ENCODE measurements at places on chromosomes 16 and 17. TPM values are rescaled to one million over a fixed set of nuclear protein-coding genes. Genes with fewer than 3 reads are reported as not detected.
A peak's percentile ranks its signal among the peaks of the same experiment; 100 is the strongest.

Gene ASPA
- total RNA-seq, result not detected

Gene OTOP3
- total RNA-seq, result not detected

Gene DEXI
- 40.8 TPM for total RNA-seq

Gene TMC5
- total RNA-seq, result 0.10 TPM

Gene ZNF778
- 9.5 TPM for total RNA-seq

DNA sequence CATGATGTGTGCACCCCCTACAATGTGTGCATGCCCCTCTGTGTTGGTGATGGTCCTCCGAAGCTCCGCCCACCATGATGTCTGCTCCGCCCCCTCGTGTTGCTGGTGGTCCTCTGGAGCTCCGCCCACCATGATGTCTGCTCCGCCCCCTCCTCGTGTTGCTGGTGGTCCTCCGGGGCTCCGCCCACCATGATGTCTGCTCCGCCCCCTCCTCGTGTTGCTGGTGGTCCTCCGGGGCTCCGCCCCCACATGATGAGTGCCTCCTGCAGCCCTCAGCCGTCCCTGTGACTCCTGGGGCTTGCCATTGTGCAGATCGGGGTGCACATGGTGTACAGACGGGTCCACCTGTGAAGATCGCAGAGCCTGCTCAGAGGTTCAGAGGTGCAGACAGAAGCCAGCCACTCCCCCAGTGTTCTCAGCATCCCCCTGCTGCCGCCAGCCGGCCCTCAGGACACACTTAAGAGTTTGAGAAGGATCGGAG, 129.1 kb upstream of the CHMP6 start:
- DNase-seq, result no peak
- peak overlapping the region; percentile 92 for H3K27ac ChIP-seq
- H3K36me3 ChIP-seq, result peaks cover 60% of the 10 kb centered on the region
- no peak overlapping the region for H3K4me3 ChIP-seq

DNA sequence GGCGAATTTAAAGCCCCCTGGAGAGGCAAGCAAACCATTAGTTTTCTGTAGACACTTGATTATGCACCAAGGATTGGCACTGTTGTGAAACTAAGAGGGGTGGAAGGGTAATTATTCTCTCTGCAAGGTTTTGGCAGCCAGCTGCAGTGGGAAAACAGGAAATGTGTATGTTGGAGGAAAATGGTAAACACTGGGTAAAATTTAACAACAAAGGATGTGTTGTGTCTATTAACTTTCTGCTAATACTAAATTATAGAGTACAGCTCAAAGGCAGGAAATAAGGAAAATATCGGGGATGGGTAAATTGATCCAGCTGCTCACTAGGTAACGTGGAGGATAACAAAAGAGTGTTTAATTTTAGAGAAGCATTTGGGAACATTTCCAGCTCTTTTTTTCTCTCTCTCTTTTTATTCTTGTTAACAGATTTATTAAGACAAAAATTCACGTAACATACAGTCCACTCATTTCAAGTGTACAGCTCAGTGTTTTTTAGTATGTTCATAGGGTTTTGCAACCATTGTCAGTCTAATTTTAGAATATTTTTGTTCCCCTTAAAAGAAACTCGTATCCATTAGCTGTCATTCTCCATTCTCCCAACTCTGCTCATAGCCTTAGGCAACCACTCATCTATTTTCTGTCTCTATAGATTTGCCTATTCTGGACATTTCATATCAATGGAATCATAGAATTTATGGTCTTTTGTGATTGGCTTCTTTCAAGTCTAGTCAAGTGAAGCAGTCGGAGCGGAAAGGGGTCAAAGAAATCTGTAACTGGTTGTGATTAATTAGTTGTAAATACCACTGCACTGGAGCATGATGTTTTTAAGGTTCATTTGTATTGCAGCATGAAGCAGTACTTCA, 41.8 kb downstream of the TANGO6 start:
- no peak overlapping the region for H3K27ac ChIP-seq
- DNase-seq, result no peak
- H3K4me1 ChIP-seq, result no peaks in the 10 kb centered on the region
- no peak overlapping the region for H3K4me3 ChIP-seq
- no peaks in the 10 kb centered on the region for H3K27me3 ChIP-seq

GRCh38 chr16:3138342-3138741, 3.5 kb downstream of the ZNF213 start:
- no peaks in the 10 kb centered on the region for H3K27me3 ChIP-seq
- DNase-seq, result no peak
- no peak overlapping the region for H3K4me3 ChIP-seq
- no peak overlapping the region for H3K27ac ChIP-seq
- peaks cover 12% of the 10 kb centered on the region for H3K36me3 ChIP-seq

- no peak for DNase-seq
- H3K27ac ChIP-seq, result peak overlapping the region; percentile 73
- peaks cover 15% of the 10 kb centered on the region for H3K4me1 ChIP-seq
- H3K36me3 ChIP-seq, result peaks cover 16% of the 10 kb centered on the region
Observed at GRCh38 chr16:67865318-67865717, 7.5 kb upstream of the EDC4 start.

DNA sequence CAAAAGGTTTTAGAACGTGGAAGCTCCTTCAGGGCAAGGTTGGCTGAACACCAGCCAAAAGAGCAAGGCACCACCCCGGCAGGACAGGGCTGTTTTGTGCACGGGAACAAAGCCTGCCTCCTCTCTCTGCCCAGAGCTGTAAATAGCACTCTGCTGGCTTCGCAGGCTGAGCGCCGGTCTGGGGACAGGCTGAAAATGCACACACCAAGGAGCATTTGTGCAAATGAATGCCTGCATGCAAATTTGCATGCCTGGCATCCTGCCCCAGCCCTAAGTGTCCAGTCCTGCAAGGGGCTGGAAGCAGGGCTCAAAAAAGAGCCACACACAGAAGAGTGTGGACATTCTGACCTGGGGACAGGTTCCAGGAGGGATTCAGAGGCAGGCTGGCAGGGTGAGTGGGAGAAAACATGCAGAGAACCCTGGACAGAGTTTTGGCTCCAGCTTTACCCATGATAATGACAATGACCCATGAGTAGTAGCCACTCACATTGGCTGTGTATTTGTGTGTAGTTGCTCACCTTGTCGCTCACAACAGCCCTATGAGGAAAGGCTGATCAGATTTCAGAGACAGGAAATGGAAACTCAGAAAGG, 11.7 kb downstream of the ABAT start:
- H3K27ac ChIP-seq, result no peak overlapping the region
- no peak overlapping the region for H3K4me3 ChIP-seq
- peaks cover 11% of the 10 kb centered on the region for H3K36me3 ChIP-seq
- no peaks in the 10 kb centered on the region for H3K4me1 ChIP-seq
- no peaks in the 10 kb centered on the region for H3K27me3 ChIP-seq
- DNase-seq, result no peak

DNA sequence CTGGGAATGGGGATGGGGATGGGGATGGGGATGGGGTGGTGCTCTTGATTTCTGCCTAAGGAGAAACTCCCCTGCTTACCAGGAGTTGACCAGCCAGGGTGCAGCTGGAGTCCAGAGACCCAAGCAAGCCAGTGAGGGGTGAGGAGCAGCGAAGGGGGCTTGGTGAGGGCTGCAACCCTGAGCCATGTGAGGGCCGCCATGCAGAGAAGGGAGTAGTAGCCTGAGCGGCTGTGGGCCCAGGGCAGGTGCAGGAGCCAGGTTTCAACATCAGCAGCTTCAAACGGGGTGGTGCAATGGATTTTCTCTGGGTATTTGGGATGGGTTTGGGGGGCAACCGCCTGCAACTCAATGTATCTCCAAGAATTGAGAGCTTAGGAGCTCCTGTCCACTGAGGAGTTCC, 35.2 kb downstream of the COX4I1 start:
- H3K27ac ChIP-seq, result no peak overlapping the region
- DNase-seq, result no peak
- no peaks in the 10 kb centered on the region for H3K36me3 ChIP-seq

DNA sequence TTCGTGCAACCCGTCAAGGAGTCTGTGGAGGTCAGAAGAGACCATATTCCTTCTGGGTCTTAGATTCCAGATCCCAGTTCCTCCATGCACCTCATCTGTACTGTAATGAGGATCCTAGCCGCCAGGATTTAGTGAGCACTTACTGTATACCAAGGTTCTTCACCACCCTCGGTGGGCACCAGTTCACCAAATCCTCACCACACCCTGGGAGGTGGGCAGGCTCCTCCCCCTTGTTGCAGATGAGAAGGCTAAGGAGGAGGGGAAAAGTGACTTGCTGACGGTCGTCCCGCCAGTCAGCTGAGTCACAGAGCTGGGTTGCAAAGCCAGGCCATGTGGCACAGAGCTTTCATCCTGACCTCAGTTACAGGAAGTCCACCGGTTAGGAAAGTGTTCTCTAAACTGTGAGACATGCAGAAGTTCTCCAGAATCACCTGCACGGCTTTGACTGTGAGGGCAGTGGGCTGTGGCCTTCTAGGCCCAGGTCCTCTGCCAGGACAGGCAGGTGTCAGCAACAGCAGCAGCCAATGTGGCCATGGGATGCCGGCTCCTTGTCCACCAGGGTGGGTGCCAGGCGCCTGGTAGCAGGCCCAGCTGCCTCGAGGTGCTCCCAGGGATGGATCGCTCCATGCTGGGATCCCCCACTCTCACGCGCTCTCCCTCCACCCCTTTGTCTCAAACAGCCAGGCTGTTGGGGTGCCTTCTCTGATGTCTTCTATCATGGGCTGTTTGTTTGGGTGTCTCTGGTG, 240.3 kb upstream of the GSE1 start:
- H3K4me1 ChIP-seq, result no peaks in the 10 kb centered on the region
- H3K27ac ChIP-seq, result no peak overlapping the region
- DNase-seq, result no peak
- no peak overlapping the region for H3K4me3 ChIP-seq
- H3K27me3 ChIP-seq, result no peaks in the 10 kb centered on the region

DNA sequence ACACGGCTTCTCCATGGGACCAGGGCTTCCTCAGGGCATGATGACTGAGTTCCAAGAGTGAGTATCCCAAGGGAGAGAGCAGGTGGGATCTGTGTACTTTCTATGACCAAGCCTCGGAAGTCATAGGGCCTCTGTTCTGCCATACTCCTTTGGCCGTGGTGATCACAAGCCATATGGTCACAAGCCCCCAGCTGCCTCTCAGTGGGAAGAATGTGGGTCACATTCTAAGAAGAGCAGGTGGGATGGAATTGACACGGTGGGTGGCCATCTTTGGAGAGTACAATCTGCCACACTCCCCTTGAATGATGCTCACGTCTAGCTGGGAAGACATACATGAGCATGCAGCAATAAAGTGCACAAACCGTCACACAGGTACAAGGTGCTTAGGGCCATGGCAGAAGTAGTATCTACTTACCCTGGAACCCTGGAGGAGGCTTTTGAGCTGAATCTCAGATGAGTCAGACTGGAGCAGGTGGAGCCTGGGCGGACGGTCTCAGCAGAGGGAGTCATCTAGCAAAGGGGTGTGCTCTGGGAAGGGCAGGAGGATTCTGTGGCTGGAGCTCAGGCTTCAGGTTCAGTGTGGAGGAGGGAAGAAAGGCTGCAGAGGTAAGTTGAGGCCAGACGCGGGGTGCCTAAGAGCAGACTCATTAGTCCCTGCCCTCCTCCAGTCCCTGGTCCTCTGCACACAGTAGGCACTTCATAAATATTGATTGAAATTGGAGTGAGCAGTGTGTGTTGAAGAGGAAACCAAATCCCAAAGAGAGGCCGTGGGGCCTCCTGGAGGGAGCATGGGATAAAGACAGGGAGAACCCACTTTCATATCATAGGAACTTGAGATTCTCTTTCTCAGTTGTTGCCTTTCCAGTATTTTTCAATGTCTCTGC, 26.6 kb downstream of the GOSR2 start:
- H3K36me3 ChIP-seq, result no peaks in the 10 kb centered on the region
- DNase-seq, result no peak
- H3K4me1 ChIP-seq, result no peaks in the 10 kb centered on the region
- no peak overlapping the region for H3K27ac ChIP-seq
- no peak overlapping the region for H3K4me3 ChIP-seq
- H3K27me3 ChIP-seq, result no peaks in the 10 kb centered on the region
